Posterior cingulate gyrus (tissue), 11 donors: ENCODE measurements at places on chromosomes 6 and 20.

GRCh38 chr6:31441365-31442267 is 38.2 kb downstream of the MICA start:
- DNase-seq: peak; percentile 59

DNA sequence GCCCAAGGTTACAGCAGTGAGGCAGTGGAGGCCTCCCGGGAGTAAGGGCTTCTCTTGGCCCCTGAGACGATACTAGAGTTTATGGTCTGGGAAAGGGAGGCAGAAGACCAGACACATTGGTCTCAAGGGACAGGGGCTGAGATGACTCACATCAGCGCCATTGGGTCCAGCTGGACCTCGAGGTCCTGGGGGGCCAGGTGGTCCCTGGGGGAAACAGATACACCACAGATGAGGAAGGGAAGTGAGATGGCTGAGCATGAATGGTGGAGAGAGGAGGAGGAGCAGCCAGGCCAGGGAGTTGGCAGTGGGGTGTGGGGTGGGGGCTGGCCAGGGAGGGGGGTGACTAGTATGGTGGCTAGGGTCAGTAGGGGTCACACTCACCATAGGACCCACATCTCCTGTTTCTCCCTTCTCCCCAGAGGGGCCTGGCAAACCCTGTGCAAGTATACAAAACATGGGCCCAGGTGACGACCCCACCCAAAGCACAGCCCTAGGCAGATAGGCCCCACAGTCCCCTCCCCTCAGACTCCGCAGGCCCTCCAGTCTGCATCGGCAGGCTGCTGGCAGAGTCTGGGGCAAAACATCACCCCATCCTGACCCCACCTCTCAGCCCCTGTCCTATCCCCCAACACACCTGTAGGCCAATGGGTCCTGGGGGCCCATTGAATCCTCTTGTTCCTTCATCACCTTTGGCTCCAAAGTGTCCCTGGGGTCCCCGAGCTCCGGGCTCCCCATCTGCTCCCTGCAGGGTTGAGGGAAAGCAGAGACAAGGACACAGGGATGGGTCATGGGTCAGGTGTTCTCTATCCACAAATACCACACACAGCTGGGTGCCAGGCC is 21.9 kb downstream of the COL11A2 start:
- DNase-seq: no peak

DNA sequence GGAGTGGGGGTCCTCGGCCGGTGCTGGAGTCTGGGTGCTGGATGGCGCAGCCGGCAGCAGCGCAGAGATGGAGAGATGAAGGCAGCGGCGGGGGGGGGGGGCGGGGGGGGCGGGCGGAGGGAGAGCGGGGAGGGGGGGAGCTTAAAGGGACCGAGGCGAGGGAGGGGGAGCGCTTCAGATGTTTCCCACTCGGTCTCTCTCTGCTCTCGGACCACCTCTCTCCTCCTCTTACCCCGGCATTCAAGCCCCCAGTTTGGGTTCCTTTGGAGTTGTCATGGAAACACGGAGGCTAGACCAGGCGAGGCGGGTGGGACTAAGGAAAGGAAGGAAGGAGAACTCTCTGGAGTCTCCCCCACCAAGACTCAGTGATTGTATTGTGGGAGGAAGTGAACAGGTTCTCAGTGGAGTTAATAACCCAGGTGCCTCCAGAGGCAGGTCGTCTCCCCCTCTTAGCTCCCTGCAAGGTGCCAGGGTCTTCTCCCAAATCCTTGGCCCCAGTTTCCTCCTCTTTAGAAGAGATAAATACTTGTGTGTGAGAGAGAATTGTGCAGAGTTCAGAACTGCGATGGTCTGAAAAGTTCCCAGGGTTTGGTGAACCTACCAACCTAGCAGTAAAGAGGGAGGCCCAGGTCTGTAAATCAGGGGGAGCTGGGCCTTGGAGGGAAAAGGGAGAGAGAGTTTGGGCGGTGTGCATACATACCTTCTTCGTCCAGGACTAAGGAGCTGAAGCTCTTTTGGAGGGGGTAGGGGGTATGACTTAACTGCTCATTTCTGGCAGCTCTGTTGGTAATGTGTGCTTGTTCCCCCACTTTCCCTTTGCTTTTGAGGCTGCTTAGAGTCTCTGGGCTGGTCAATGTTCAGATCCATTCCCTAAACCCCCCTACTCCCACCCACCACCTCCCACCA is at the start of gene PRRT1:
TSS of gene PRRT1 (minus strand) at position 77 of the 906 bp plus-strand sequence. CDS start 112 bp downstream, outside the sequence.
- no peak for DNase-seq

GRCh38 chr6:32589596-32590449 is at the start of gene HLA-DRB1:
HLA-DRB1 (minus strand) TSS chr6:32589848; CDS start chr6:32589742, 106 bp downstream.
- DNase-seq: peak; percentile 8

DNA sequence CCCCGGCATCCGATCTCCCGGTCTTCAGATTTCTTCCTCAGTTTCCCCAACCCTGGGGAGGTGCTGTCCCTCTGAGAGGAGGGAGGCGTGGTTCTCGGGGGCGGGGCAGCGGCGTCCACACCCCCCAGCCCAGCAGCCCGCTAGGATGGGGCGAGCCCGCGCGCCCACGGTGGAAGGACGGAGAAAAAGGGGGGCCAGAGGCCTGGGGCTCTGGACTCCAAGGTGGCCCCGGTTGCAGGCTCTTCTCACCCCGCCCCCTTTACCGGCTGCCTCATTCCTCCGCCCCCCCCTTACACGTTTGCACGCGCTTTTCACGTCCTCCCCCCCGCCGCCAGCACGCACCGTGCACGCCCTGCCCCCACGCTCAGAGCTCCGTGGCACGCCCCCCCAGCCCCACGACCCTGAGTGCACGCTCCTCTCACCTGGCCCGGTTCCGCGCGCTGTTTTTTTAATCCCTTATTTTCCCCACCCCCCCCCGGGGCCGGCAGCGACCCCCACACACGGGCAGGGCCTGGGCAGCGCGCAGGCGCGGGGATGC is 402 bp downstream of the ZBTB12 start:
- no peak for DNase-seq

- DNase-seq: no peak
Measured at GRCh38 chr6:170094686-170095272, 196.1 kb downstream of the DLL1 start.

GRCh38 chr6:35360349-35361138 is 18.2 kb downstream of the PPARD start:
- DNase-seq: peak; percentile 64

DNA sequence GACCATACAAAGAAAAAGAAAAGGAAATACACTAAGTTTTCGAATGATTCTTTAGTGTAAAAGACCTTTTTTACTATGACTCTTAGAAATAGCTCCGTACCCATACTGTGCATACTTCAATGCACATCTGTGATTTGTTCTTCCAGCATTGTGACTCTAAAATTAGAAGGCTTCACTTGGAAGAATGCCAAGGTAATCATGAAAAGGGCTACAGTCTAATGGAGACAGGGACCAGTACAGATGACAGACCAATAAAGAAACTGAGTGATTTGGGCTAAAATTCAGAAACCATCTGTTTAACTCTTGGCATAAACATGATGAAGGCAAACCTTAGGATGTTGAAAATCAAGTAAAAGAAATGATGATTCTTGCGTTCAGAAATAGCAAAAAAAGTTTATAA is 46.3 kb downstream of the CYP39A1 start:
- no peak for DNase-seq

- DNase-seq: no peak
Measured at GRCh38 chr6:18795726-18796125, 408.6 kb downstream of the RNF144B start.

GRCh38 chr6:36576578-36576977 is 17.6 kb upstream of the SRSF3 start:
- no peak for DNase-seq

GRCh38 chr6:132768051-132768517 is 10.4 kb upstream of the VNN2 start:
- DNase-seq: no peak

GRCh38 chr6:110528101-110528929 is 51.9 kb upstream of the SLC22A16 start:
- no peak for DNase-seq

DNA sequence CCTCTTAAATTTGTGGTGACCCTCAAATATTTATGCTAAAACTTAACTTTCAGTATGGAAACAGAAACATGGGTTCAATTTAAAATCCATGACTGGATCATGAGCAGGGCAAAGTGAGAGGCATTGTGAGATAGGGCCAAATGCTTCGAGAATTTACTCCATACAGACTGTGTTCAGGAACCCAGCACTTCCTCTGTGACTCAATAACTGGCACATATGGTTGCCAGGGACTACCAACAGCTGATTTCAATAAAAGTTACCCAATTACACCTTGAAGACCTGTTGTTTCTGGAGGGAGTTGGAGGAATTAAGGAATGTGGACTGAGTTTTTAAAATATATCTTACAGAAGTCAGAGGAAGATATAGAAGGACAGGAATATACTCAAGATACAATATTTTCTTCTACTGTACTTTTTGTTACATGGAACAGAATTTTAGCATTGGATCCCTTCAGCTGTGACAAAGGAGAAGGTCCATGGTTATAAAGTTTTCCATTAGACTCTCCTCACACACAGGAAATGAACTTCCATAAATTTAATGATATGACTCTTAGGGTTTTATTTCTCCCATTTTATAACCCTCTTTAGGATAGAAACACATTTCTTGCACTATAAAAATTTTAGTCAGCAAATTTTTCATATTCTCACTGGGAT is 258.5 kb downstream of the KHDC1L start:
- no peak for DNase-seq

GRCh38 chr6:168024951-168025510 is 27.6 kb downstream of the KIF25 start:
- DNase-seq: no peak

- no peak for DNase-seq
Measured at GRCh38 chr6:88964509-88964908, 1.1 kb upstream of the RNGTT start.

DNA sequence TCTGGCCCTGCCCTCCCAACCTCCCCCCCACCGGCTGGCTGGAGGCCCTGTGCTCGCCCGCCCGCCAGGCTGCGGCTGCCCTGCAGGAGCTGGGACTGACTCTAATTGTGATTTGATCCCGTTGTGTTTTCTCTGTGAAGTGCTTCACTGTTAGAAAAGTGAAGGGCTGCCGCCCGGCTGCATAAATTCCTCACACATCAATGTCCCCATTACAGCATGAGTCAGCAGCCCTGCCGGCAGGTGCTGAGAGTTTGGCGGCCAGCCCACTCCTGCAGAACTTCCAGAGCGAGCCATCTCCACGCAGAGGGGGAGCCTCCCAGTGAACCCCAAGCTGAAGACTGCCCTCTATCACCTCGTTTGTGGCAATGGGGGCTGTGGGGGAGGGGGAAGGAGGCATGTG is 137.9 kb downstream of the DLL1 start:
- DNase-seq: peak; percentile 59

- no peak for DNase-seq
Measured at GRCh38 chr6:74366634-74367033, 670.6 kb downstream of the CD109 start.

DNA sequence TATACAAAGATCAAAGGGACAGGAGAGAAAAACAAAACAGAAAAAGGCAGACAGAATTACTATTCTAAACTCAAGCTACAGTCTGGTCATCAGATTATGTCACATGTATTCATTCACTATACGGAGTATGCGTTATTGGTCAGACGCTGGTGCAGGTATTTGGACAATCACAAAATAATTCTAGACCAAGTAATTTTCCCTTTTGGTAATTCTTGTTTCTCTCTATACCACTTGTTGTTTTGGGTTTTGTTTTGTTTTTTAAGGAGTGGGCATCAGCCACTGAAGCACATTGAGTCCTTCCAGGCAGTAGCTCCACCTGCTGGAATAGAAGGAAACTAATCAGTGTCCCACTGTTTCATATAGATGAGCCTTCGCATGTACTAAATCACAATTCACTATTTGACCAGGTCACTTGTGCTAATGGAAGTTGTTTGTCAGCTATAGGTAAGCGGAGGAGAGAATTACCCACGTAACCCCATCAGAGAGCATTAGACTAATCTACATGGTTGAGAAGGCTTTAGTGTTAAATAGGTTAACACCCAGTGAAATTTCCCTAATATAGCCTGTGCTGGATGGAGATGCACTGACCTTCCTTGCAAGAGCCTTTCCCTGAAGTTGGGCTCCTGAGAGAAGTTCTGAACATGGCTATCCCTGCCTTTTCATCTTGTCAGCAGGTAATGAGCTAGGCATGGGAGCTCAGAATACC is 77.9 kb downstream of the TNFAIP3 start:
- no peak for DNase-seq

GRCh38 chr6:129936329-129937165 is 75.4 kb upstream of the TMEM244 start:
- peak; percentile 22 for DNase-seq

DNA sequence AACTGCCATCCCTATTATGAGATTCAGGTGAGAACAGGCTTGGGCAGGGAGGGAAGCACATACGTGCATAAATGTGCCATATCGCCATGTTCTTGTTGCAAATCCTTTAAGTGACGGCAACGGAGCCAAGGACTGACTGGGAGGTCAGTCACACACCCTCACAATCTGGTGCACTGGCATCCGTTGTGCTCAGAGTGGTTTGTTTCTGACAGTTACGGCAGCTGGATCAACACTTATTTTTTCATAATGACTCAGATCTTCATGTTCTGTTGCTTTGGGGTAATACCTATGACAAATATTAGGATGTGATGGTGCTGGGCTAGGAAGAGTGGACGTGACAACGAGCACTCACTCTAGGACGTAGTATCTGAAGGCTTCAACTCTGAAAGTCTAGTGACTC is 56.2 kb upstream of the PREP start:
- DNase-seq: no peak

DNA sequence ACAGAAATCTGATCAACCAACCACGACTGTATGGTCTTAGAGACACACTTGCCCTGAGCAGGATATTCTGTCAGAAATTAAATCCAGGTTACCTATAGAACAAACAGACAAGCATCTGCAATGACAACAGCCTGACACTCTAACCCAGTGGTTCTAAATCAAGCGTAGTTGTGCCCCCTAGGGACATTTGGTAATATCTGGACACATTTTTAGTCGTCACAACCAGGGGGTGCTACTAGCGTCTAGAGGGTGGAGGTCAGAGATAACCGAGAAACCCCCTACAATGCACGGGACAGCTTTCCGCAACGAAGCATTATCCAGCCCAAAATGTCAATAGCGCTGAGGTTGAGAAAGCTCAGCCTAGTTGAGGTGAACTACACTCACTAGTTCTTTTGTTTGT is 32.3 kb downstream of the ID4 start:
- no peak for DNase-seq

DNA sequence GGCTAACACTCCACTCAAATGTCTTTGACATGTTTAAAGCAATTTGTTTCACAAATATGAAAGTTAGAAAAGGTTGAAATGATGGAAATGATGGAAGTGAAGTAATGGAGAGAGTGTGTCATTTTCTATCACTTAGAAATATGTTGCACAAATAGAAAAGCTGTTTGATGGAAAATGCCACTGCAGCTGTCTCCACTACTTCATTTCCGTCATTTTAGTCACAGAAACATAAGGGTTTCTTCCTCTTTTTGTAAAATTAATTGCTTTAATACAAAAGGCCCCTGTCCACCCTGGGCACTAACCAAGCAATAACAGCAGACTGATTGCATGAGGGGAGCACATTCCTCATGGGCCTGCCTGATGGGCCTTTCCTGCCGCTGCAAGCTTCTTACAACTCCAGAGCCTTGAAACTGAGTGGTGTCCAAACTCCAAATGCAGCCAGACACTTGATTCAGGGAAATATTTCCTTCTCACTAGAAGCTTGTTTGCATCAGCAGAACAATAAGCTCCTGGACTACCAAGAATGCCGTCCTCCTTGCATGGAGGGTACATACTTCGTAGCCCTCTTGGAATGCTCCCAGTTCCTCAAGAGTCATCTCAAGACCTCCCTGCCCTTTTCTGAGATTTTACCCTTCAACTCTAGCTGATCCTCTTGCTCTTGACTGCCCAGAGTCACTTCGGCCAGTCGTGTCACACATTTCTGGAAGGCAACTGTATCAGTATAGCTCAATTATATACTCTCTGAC is 36.1 kb downstream of the F13A1 start:
- no peak for DNase-seq
